ENCODE measurements at places on chromosomes 4 and X. TPM values are rescaled to one million over a fixed set of nuclear protein-coding genes. Genes with fewer than 3 reads are reported as not detected.
A peak's percentile ranks its signal among the peaks of the same experiment; 100 is the strongest.

The S100G gene
- not detected for total RNA-seq

The NAP1L3 gene
- 0.35 TPM for total RNA-seq

GRCh38 chr4:2938906-2939305 lies 24.3 kb downstream of the NOP14 start:
- DNase-seq = peak; percentile 32

GRCh38 chr4:131650951-131651350 lies 1498.1 kb upstream of the PCDH10 start:
- no peak for DNase-seq

GRCh38 chrX:15465347-15465746 lies 27.8 kb downstream of the PIR start:
- no peak for DNase-seq

- no peak for DNase-seq
These were observed 86.3 kb downstream of the C4orf51 start for GRCh38 chr4:145766273-145766672.
